ENCODE measurements at places on chromosomes 5 and 9.

GRCh38 chr9:121443981-121444380 is 55.7 kb downstream of the GGTA1 start:
- no peak for DNase-seq

- no peak for DNase-seq
Observed at GRCh38 chr9:77616191-77616590, 31.9 kb downstream of the GNA14 start.

GRCh38 chr5:134813407-134813806 is 32.4 kb upstream of the C5orf24 start:
- no peak for DNase-seq

GRCh38 chr9:87425202-87425601 is 72.5 kb upstream of the DAPK1 start:
- no peak for DNase-seq

- no peak for DNase-seq
Observed at GRCh38 chr5:5309645-5310044, 112.8 kb upstream of the ICE1 start.

- no peak for DNase-seq
Observed at GRCh38 chr5:31809050-31809870, 170.3 kb downstream of the PDZD2 start.

DNA sequence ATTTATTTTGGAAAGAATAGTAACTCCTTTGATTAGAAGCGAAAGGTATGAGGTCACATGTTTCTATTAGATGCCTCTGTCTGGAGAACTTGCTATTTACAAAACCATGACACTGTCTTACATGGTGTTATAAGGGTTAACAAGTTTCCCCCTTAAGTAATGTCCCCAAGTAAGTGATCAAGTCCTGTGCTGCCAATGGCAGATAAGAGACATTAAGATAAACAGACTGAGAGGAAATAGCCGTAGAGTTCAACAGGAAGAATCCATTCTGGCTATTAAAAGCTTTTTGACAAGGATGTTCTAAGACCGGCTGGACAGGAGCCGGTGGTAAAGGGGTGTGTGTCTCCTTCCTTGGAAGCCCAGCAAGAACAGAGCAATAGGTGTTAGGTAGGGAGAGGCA is 257.5 kb downstream of the GADD45G start:
- DNase-seq, result no peak

DNA sequence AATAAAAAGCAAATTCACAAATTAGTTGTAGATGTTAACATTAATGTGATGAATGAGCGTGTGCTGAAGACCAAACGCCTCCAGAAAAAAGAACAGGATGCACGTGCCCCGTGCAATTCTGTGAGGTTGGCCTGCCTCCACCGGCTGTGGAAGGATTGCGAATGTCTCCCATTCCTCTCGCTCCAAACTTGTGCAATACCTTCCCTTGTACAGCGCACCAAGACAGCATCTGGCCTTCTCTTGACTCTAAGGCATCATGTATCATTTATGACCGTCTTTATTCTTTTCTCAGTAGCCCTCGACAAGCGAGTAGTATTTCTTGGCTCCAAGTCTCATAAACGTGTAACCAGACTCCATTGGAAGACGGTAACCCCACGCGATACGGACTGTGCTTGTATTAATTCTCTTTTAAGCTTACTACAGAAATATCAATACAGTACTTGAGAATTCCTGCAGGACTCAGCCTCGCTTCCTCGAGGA is 1.5 kb upstream of the TESK1 start:
- DNase-seq, result no peak

GRCh38 chr5:90185897-90186468 is 223.6 kb downstream of the CETN3 start:
- DNase-seq, result no peak

DNA sequence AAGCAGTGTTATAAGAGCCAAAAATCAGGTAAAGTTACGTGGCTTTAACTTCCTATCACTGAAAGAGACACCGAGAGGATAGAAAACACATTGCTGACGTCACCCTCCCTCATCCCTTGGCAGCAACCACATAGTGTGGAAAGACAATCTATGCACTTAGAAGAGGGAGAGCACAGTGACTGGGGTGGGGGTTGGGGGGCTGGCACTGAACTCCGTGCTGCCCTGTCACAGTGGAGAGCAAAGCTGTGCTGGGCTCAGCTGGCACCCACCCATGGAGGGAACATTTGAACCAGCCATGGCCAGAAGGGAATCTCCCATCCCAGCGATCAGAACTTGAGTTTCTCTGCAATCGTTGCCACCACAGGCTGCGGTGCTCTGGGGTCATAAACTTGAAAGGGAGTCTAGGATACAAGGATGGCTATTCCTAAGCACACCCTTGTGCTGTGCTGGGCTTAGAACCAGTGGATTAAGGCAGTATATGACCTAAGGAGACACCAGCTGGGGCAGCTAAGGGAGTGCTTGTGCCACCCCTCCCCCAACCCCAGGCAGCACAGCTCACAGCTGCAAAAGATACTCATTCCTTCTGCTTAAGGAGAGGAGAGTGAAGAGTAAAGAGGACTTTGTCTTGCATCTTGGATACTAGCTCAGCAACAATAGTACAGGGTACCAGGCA is 73.4 kb downstream of the KIAA0825 start:
- DNase-seq, result no peak

All from CD4-positive, alpha-beta memory T cell (primary cell).